ENCODE measurements at places on chromosomes 4 and X.

- no peak for DNase-seq
These were observed 372.9 kb upstream of the MAOA start for GRCh38 chrX:43283187-43283586.

DNA sequence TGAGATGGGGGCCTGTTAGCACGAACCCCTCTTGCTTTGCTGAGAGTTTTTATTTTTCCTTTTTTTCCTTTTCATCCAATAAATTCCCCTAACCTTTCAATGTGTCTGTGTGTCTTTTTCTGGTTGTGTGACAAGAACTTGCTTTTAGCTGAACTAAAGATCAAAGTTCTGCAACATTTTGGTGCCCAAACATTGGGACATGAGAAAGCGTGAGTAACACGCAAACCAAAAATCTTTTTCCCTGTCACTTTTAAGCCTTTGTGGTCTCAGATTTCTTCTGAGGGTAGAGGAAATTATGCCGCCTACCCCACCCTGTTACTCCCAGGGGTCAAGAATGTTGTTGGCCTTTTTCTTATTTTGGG lies 141.8 kb upstream of the CPXCR1 start:
- DNase-seq = no peak

DNA sequence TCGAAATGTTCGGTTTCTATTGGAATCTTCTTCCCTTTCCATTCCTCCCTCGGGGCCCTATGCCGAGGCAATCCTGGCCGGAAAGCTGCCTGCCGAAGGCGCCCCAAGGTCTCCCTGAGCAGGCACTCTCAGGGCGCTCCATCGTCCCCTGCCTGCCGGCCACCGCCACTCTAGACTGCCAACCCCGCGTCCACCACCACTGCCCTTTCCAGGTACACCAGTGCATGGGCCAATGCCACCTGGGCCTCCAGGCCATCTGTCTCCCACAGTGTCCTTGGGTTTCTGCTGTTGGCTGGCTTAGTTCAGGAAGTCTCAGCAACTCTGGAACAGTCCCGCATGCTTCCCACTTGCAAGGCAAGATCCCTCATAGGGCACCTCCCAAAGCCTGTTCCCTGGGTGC lies 14.6 kb downstream of the CTAG1A start:
- DNase-seq = no peak

DNA sequence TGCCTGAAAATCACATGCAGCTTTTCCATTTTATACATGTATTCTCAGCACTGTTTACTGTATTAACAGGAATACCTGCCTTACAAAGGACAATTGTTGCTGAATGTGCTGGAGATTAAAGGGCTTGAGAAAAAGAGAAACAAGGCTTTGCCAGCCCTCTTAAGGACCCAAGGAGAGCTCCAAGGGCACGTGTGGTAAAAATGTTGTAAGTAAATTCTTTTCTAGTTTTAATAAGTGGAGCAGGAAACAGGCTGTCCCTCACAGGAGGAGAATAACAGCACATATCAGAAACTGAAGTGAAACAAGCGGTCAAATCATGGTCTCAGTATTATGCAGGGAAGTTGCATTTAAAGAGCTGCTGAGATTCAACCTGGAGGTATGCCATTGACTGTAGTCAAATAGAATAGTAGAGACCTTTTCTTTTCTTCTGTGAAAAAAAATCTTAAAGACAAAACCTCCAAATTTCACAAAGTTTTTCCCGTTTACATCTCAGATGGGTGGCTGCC lies 18.5 kb downstream of the IGFBP7 start:
- no peak for DNase-seq

All from AG04449 (cell line).